PC-9 (cell line): ENCODE measurements at places on chromosomes 4 and X. TPM values are rescaled to one million over a fixed set of nuclear protein-coding genes. Genes with fewer than 3 reads are reported as not detected.

The BMX gene
- not detected in 2 replicates for total RNA-seq

- DNase-seq, result no peak
- H3K36me3 ChIP-seq, result no peaks in the 10 kb centered on the region
- no peaks in the 10 kb centered on the region for H3K27me3 ChIP-seq
- peak overlapping the region; percentile 65 for H3K4me3 ChIP-seq
- no peak overlapping the region for H3K27ac ChIP-seq
Measured at GRCh38 chrX:154490021-154490413, 412 bp downstream of the SLC10A3 start.

The NAP1L5 gene
- total RNA-seq, result 0.28 and 0.37 TPM in 2 replicates

The CTSO gene
- total RNA-seq, result 4.8 and 5.0 TPM in 2 replicates

DNA sequence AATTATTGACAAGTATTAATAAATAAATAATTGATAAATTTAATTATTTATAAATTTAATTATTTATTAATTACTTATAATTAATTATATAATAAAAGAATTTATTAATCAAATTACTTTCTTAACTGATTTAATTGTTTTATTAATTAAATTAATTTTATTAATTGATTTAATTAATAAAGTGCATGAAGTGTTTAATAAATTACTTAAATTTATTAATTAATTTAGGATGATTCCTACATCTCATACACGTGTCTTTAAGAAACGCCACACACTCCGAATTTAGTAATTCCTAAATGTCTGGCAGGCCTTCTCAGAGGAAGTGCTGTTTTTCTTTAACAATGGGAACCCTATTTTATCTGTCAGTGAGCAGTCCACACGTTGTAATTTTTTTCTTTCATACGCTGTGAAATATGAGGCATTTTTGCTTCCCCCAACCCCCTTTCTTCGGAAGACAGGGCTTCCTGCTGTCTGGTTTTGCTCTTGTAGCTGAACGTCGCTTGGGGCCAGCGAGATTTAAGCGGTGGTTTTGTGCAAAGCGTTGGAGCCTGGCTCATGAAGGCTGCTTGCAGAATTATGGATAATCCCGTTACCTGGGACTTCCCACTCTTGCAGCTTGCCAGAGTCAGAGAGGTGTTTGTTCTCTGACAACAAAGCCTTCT lies 46.8 kb downstream of the CRLF2 start:
- no peak overlapping the region for H3K27ac ChIP-seq
- H3K27me3 ChIP-seq, result no peaks in the 10 kb centered on the region
- no peaks in the 10 kb centered on the region for H3K4me1 ChIP-seq

The CT45A2 gene
- total RNA-seq, result not detected in 2 replicates

- no peaks in the 10 kb centered on the region for H3K4me1 ChIP-seq
- no peaks in the 10 kb centered on the region for H3K36me3 ChIP-seq
- H3K4me3 ChIP-seq, result peak overlapping the region; percentile 48; the same call in 1 of the 2 replicates
- H3K27ac ChIP-seq, result no peak overlapping the region
- DNase-seq, result no peak
- H3K27me3 ChIP-seq, result no peaks in the 10 kb centered on the region
Measured at GRCh38 chrX:49054073-49054762, 4.6 kb upstream of the CCDC120 start.

GRCh38 chrX:135974279-135974856 lies 580 bp upstream of the MMGT1 start:
- H3K36me3 ChIP-seq, result no peaks in the 10 kb centered on the region
- peak; percentile 53 for DNase-seq
- peak overlapping the region; percentile 47; the same call in 1 of the 2 replicates for H3K4me3 ChIP-seq
- H3K4me1 ChIP-seq, result peaks cover 28% of the 10 kb centered on the region
- H3K27ac ChIP-seq, result no peak overlapping the region

The ENPEP gene
- total RNA-seq, result not detected in 2 replicates

The DKK2 gene
- not detected in 2 replicates for total RNA-seq

DNA sequence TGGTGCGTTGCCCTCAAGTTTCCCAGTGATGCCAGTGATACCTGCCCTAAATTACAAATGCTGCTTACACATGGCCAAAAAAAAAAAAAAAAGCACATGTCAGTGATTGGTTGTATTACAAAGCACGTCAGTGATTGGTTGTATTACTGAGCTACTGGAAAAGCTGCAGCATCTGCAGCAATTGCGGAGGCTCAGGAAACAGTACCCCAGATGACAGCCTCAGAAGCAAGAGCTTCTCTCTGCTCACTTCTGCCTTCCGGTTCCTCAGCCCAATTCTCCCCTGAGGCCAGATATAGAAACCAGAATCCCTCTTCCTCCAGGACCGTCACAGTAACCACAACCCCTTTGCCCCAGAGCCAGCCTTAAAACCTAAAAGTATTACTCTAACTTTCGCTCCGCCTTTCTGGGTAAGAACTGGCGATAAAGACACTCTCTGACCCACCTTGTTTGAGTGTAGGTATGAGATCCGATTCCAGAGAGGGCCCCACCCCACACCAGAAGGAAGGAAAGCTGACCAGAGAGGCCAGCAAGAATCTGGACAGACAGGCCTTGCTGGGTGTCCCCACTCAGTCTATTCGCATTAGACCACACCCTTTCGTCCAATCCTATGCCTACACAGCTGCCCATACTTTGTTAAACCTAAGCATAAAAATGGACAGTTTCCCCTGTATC lies 85.0 kb upstream of the SORBS2 start:
- peak overlapping the region; percentile 14; the same call in 1 of the 2 replicates for H3K4me3 ChIP-seq
- H3K27ac ChIP-seq, result peak overlapping the region; percentile 97
- H3K36me3 ChIP-seq, result no peaks in the 10 kb centered on the region
- H3K4me1 ChIP-seq, result peaks cover 28% of the 10 kb centered on the region
- no peaks in the 10 kb centered on the region for H3K27me3 ChIP-seq

GRCh38 chr4:55578341-55579010 lies 13.6 kb downstream of the PDCL2 start:
- H3K36me3 ChIP-seq, result no peaks in the 10 kb centered on the region
- peak; percentile 59 for DNase-seq
- peaks cover 10% of the 10 kb centered on the region; the same call in 1 of the 2 replicates for H3K4me1 ChIP-seq
- H3K27ac ChIP-seq, result no peak overlapping the region
- H3K27me3 ChIP-seq, result no peaks in the 10 kb centered on the region

DNA sequence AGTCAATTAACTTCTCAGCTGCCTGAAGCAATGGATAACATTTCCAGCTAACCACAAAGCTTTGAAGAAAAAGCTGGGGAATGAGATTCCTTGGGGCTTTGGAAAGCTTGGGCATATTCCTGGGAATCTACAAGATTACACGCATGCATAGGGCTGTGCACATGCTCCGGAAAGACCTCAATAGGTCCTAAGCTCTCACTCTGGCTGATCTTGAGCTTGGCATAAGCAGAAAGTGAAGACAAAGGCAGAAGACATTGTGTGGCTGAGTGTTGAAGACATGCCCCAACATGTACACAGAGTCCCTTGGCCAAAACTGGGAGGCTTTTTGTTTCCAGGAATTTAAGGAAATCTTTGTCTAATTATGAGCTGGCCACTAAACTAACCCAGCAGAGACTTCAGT lies 31.2 kb downstream of the ATG4A start:
- H3K27me3 ChIP-seq, result no peaks in the 10 kb centered on the region
- no peak for DNase-seq
- H3K36me3 ChIP-seq, result no peaks in the 10 kb centered on the region
- no peak overlapping the region for H3K4me3 ChIP-seq
- H3K4me1 ChIP-seq, result no peaks in the 10 kb centered on the region

- no peak for DNase-seq
- no peaks in the 10 kb centered on the region for H3K4me1 ChIP-seq
- peaks cover 42% of the 10 kb centered on the region for H3K27me3 ChIP-seq
- H3K36me3 ChIP-seq, result no peaks in the 10 kb centered on the region
Measured at GRCh38 chrX:153829549-153829798, 870 bp downstream of the PDZD4 start.

- H3K4me3 ChIP-seq, result no peak overlapping the region
- DNase-seq, result no peak
- no peak overlapping the region for H3K27ac ChIP-seq
- H3K36me3 ChIP-seq, result no peaks in the 10 kb centered on the region
- H3K4me1 ChIP-seq, result no peaks in the 10 kb centered on the region
- no peaks in the 10 kb centered on the region for H3K27me3 ChIP-seq
Measured at GRCh38 chr4:24671849-24672248, 87.5 kb upstream of the DHX15 start.

DNA sequence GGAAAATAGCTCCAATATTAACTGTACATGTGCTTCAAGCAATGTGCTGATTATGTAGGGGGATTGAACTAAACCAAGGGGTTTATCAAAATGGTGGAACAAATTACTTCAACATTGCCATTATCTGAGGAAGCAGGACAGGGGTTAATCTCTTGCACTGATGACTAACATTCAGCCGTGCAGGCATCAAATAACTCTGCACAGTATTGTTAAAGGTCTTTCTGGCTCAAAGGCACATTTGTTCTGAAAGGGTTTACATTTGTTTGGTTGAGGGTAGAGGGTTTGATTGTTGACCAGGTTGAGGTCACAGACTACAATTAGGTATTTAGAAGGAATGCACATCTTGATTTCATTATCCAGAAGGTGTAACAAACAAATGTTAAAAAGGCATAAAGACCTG lies 32.2 kb upstream of the CCSER1 start:
- no peaks in the 10 kb centered on the region for H3K36me3 ChIP-seq
- no peaks in the 10 kb centered on the region for H3K27me3 ChIP-seq
- H3K27ac ChIP-seq, result no peak overlapping the region
- H3K4me1 ChIP-seq, result no peaks in the 10 kb centered on the region
- H3K4me3 ChIP-seq, result no peak overlapping the region

DNA sequence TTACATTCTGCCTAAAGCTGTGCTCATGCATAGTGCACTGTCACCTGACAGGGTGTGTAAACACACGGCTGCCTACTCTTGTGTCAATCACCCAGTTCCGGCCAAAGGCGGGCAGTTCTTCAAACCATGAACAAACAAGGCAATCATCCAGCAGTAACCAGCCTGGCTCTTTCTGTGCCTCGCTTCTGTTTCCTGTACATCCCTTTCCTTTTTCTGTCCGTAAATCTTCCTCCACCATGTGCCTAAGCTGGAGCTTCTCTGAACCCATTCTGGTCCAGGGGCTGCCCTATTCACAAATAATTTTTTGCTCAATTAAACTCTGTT lies 60.8 kb upstream of the CBR4 start:
- H3K27ac ChIP-seq, result peak overlapping the region; percentile 97
- no peaks in the 10 kb centered on the region for H3K36me3 ChIP-seq
- peak; percentile 85 for DNase-seq
- no peaks in the 10 kb centered on the region for H3K27me3 ChIP-seq

- no peak for DNase-seq
- H3K4me1 ChIP-seq, result no peaks in the 10 kb centered on the region
- H3K4me3 ChIP-seq, result no peak overlapping the region
- no peak overlapping the region for H3K27ac ChIP-seq
- H3K27me3 ChIP-seq, result peaks cover 15% of the 10 kb centered on the region; the same call in 1 of the 2 replicates
Measured at GRCh38 chrX:70009970-70010369, 39.8 kb downstream of the AWAT2 start.

DNA sequence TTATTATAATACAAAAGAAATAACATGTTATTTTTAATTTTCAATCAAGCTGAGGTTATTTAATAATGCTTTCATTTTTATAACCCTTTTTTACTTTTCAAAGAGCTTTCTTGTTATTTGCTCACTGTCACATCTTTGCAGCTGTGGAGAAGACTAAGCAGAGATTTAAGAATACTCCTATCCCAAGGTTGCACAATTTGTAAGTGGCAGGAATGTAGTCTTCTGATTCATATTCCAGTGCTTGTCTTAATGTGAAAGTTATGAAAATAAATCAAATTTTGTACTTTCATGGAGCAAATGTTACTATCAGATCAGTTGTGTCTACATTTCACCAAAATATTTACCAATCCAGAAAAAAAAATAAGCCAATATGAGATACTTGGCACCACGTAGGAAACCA lies 86.6 kb downstream of the DDIT4L start:
- H3K27me3 ChIP-seq, result no peaks in the 10 kb centered on the region
- DNase-seq, result no peak
- H3K36me3 ChIP-seq, result no peaks in the 10 kb centered on the region
- H3K4me1 ChIP-seq, result no peaks in the 10 kb centered on the region
- H3K27ac ChIP-seq, result no peak overlapping the region

- DNase-seq, result peak; percentile 49
- no peaks in the 10 kb centered on the region for H3K36me3 ChIP-seq
- no peak overlapping the region for H3K27ac ChIP-seq
Measured at GRCh38 chrX:1903236-1903935, 288.5 kb downstream of the ASMT start.

GRCh38 chr4:48270523-48270897 lies 872 bp upstream of the TEC start:
- peak overlapping the region; percentile 58 for H3K4me3 ChIP-seq
- no peaks in the 10 kb centered on the region for H3K27me3 ChIP-seq
- H3K4me1 ChIP-seq, result peaks cover 23% of the 10 kb centered on the region
- H3K27ac ChIP-seq, result peak overlapping the region; percentile 83

GRCh38 chrX:17414839-17415238 lies 39.8 kb downstream of the NHS start:
- DNase-seq, result peak; percentile 13
- no peaks in the 10 kb centered on the region for H3K36me3 ChIP-seq
- H3K4me1 ChIP-seq, result peaks cover 48% of the 10 kb centered on the region
- peak overlapping the region; percentile 90 for H3K27ac ChIP-seq
- H3K27me3 ChIP-seq, result no peaks in the 10 kb centered on the region
- H3K4me3 ChIP-seq, result no peak overlapping the region

GRCh38 chrX:104137496-104137895 lies 19.3 kb downstream of the SLC25A53 start:
- H3K4me1 ChIP-seq, result no peaks in the 10 kb centered on the region
- no peaks in the 10 kb centered on the region for H3K27me3 ChIP-seq
- no peaks in the 10 kb centered on the region for H3K36me3 ChIP-seq
- no peak for DNase-seq

- no peak for DNase-seq
- H3K27ac ChIP-seq, result no peak overlapping the region
- no peaks in the 10 kb centered on the region for H3K36me3 ChIP-seq
- no peaks in the 10 kb centered on the region for H3K27me3 ChIP-seq
- H3K4me3 ChIP-seq, result no peak overlapping the region
Measured at GRCh38 chrX:29902004-29902403, 313.4 kb upstream of the MAGEB2 start.

GRCh38 chr4:5845035-5845905 lies 47.6 kb downstream of the CRMP1 start:
- H3K27ac ChIP-seq, result no peak overlapping the region
- H3K4me3 ChIP-seq, result no peak overlapping the region
- no peak for DNase-seq
- peaks cover 72% of the 10 kb centered on the region for H3K27me3 ChIP-seq
- no peaks in the 10 kb centered on the region for H3K4me1 ChIP-seq

The MSANTD1 gene
- total RNA-seq, result 3.1 and 3.4 TPM in 2 replicates

DNA sequence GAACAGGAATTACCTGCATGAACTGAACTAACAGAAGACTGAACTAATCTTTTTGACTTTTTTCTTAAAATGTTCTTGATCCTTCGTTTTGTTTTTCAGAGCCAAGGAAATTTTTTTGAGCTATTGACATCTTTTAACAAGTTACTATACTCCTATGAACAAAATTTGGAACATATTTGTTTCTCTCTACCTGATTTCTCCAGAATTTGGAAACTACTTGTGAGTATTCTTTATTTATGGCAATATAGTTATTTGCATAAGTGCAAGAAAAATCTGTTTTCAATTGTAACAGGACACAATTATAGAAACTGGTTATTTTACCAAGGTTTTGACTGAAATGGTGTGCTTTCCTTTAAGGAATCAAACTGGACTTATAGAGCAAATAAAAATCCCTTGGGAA lies 89.5 kb upstream of the HPGD start:
- DNase-seq, result no peak
- no peak overlapping the region for H3K4me3 ChIP-seq

The FGA gene
- not detected in 2 replicates for total RNA-seq

The SPANXB1 gene
- total RNA-seq, result 24.3 and 31.4 TPM in 2 replicates

GRCh38 chrX:97882306-97882705 lies 998.6 kb downstream of the RPA4 start:
- no peaks in the 10 kb centered on the region for H3K4me1 ChIP-seq
- no peaks in the 10 kb centered on the region for H3K36me3 ChIP-seq
- no peak for DNase-seq
- H3K27ac ChIP-seq, result no peak overlapping the region

The TLR1 gene
- 3.0 and 3.9 TPM in 2 replicates for total RNA-seq

- H3K27me3 ChIP-seq, result no peaks in the 10 kb centered on the region
- no peak overlapping the region for H3K27ac ChIP-seq
- DNase-seq, result no peak
- no peaks in the 10 kb centered on the region for H3K4me1 ChIP-seq
- no peaks in the 10 kb centered on the region for H3K36me3 ChIP-seq
Measured at GRCh38 chr4:140556372-140557085, 12.2 kb downstream of the UCP1 start.
